ENCODE measurements at places on chromosomes 6 and 20.

DNA sequence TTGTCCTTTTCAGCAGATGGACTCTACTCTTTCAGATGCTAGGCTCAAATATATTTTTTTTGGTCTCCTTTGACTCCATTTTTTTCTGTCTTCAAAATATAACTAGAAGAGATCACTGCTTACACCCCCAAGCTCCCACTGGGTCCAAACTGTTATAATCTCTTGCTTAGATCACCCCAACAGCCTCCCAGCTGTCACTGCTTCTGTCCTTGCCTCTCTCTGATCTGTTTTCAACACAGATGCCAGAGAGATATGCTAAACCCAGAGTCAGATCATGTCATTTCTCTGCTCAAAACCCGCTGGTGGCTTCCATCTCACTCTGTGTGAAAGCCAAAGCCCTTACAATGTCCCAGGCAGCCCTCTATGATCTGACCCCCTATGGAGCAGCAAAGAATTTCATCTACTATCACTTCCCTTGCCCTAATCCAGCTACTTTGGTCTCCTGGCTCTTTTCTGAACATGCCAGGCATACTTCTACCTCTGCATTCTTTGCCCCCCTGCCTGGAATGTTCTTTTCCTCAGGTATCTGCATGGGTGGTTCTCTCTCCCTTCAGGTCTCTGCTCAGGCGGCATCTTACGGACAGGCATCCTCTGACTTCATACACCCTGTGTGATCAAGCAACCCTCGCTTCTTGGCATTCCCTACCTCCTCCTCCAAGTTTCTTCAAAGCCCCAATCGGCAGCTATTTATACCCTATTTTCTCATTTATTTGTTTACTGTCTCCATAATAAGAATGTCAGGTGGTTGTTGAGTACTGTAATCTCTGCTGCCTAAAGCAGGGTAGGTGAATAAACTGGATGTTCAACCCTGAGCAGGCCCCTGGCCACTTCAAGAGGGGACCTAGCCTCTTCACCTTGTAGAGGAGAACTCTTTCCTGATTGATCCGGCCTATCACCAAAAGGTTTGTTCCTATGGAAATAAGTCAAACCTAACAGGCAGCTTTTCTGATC is 43.6 kb upstream of the SLC4A11 start:
- DNase-seq, result no peak

DNA sequence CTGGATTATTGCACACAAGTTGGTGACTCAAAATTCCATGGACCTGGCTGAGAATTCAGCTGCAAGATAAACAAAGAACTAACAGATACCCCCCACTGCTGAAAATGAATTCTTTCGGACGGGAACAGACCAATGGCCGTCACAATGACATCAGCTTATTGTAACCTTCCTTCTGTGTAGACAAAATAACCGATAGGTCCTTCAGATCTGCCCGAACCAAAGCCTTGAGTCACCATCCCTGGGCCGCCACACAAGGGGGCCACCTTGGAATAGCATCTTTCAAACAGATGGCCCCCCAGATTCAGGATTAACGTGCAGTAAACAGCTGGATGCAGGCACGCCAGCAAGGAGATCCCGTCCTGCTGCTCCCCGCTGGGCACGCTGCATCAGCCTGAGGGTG is 214.0 kb upstream of the EXOC2 start:
- DNase-seq, result no peak

- no peak for DNase-seq
Measured at GRCh38 chr6:75486850-75487518, 6.6 kb downstream of the FILIP1 start.

DNA sequence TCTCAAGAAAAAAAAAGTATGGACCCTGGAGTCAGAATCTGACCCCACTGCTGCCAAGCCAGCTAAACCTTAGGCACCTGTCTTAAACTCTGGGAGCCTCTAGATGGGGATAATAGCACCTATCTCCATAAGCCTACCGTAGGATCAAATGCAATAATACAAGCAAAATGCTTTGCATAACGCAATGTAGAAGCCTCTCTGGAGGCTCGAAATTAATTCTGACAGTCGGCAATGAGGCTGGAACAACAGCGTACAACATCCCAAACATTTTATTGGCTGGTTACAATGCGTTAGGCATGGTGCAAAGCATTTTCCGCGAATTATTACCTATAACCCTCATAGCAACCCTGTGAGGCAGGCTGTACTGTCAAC is 521 bp downstream of the CDK5RAP1 start:
- DNase-seq, result no peak

GRCh38 chr6:78746457-78746856 is 120.9 kb upstream of the IRAK1BP1 start:
- DNase-seq, result no peak

All from progenitor cell of endocrine pancreas (in vitro differentiated cells).